ENCODE measurements at places on chromosomes 5 and 9.

DNA sequence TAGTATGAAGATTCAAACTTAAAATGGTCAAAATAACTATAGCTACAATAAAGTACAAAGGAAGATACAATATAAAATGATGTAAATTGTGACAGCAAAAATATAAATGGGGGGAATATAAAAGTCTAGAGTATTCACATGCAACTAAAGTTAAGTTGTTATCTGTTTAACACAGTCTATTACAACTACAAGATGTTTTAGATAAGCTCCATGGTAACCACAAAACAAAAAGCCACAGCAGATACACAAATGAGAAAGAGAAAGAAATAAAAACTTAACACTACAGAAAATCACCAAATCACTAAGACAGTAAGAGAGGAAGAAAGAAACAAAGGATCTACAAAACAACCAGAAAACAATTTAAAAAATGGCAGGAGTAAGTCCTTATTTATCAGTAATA lies 17.0 kb upstream of the SH3TC2 start:
- DNase-seq: no peak

- no peak for DNase-seq
Measured at GRCh38 chr9:81680506-81680905, 8.8 kb downstream of the TLE1 start.

DNA sequence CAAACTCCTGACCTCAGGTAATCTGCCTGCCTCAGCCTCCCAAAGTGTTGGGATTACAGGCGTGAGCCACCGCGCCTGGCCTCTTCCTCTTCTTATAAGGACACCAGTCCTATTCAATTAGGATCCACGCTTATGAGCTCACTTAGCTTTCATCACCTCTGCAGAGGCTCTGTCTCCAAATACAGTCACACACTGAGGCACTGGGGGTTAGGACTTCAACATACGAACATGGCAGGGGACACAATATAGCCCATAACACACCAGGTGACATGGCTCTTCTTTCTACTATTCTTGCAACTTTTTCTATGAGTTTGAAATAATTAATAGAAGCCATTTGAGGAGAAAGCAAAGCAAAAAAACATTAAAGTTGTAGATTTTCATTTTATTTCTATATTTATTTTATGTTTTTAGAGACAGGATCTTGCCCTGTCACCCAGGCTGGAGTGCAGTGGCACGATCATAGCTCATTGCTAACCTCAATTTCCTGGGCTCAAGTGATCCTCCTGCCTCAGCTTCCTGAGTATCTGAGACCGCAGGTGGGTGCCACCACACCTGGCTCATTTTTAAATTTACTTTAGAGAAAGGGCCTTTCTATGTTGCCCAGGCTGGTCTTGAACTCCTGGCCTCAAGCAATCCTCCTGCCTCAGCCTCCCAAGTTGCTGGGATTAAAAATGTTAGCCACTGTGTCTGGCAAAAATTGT lies 6.0 kb upstream of the PRRT1B start:
- DNase-seq: no peak

- DNase-seq: no peak
Measured at GRCh38 chr9:122816163-122816867, 12.1 kb downstream of the PDCL start.

DNA sequence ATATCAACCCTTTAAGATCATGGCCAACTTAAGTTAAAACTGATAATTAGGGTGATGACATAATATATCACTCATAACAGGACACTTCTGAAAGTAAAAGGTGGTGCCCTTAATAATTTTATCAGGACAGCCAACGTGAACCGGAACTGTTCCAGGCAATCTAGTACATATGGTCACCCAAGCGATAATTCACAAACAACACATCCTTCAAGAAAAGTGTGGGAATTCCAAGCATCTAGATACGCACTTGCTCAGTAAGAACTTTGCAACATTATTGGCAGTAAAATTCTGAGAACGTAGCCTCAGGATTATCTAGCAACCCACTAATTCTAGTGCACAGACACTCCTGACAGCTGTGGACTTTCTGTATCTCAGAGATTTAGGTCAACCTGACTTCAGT lies 85.7 kb downstream of the ALDH7A1 start:
- DNase-seq: no peak

DNA sequence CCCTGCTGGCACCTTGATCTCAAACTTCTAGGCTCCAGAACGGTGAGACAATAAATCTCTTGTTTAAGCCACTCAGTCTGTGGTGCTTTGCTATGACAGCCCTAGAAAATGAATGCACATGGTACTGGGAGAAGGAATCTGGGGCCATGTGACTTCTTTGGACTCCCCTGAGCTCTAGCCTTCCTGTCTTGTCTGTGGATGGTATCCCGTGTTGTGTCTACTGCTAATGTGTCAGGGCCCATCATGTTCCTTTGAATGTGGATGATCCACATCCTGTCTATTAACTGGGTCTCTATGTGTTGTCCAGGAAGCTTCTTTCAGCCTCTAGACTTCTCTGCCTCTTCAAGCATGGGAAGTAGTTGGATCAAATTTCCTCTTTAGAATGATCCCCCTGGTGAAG lies 25.1 kb downstream of the IL7R start:
- no peak for DNase-seq

DNA sequence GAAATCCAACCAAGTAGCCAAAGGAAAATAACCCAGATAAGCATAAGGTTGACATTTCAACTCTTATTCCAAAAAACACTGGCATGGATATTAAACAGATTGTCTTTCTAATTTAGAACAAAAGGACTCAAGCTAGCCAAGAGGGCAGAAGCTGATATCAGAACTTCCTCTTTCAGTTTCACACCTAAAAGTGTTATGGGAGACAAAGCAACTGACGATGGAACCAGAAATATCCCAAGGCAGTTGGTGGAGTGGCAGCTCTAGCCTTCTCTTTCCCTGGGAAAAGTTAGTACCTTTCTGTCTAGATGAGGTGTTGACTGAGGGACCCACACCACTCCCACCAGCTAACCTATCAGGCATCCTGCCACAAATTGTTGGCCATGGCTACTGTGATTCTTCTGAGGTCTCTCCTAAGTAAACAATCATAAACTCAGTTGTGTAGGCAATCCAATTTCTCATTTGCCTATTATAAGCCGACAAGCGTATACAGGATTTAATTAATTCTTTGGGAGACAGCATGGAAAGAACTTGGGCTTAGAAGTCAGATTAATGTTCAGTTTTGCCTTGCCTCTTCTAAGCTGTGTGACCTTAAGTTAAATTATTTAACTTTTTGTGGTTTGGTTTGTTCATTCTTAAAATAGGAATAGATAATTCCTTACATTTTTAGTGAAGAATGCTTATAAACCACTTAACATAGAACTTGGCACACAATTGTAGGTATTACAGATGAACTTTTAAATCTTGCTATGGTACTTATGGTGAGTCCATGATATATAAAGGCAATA lies 110.9 kb upstream of the ADAMTSL1 start:
- DNase-seq: no peak

DNA sequence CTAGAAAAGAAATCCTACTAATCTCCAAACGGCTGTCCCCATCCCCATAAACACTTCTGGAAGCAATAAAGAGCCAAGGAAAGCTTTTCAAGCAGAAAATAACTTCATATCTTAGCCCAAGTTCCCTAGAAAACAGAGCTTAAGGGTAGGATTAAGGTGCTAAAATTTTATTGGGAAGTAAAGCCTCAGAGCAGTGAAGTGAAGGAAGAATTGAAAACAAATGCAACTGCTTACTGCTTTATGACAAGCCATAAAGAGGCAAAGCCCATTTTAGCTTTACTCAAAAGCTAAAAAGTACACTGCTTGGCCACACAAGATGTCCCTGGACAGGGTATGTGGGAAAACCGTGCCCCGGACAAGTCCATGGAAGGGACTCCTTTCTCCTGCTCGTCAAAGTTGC lies 59.7 kb downstream of the APTX start:
- no peak for DNase-seq

DNA sequence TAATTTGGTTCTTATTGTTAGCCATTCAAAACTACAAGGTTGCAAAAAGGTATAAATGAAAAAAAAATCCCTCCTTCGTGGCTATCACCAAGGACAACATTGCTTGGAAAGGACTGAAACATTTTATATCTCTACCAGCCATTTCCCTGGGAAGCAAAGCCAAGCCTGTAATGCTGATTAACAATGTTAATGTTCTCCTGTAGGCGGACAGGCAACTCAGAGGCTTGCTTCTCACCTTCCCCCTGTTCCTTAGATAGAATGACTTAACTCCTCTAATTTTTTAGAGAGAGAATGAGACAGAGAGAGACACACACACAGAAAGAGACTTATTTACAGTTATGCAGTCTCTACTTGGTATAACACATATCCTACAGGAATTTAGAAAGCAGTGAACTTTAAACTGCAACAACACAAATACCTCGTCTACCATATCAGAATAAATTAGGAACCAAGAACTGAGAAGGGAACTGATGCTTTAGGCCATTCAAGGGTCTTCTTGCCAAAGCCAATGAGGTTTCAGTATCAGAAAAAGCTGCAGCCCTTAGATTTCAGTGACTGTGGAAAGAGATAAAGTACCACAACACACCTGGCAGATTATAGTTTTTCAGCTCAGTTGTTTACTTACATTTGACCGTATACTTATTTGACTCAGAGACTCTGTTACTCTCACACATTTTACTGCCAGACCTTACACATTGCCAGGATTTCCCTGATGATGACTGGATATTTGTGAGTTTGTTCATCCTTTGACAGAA lies 20.9 kb upstream of the MAN2A1 start:
- no peak for DNase-seq

DNA sequence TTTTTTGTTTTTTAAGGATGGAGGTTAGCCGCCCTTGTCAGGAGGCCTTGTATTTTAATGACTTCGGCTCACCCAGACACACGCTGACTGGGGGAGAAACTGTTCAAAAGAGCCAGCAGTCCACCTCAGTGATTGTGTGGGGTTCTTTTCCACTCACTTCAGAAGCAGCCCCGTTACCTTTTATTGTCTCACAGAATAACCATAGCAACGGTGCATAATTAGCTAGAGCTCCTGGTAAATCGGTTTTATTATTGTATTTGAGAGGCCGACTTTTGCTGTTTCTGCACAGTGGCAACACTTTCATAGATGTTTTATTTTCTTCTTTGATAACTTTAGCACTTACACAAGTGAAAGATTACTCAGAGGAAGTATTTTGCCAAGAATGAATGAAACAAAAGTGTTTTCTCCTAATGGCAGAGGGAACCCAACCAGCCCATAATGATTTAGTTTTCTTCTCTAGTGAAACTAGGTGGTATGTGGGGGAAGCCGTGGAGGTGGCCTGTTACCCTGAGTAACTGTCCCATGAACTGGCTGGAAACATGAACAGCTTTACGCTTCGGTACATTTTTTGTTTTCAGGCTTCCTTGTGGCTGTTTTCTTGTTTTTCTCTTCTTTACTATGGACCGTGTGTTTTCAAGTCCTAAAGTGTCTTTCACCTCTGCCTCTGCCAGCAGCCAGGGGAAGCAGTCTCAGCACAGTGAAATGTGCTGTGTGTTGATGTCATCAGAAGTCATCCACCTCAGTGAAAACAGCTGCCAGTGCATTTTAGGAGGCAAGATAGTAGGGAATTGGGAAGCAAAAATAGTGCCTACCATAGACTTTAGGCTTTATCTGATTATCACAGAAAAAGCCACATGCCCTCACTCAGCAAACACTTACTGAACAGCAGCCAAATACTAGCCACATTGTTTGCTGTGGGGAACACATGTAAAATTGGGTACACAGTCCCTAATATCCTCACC lies 414.7 kb downstream of the KDM4C start:
- no peak for DNase-seq

DNA sequence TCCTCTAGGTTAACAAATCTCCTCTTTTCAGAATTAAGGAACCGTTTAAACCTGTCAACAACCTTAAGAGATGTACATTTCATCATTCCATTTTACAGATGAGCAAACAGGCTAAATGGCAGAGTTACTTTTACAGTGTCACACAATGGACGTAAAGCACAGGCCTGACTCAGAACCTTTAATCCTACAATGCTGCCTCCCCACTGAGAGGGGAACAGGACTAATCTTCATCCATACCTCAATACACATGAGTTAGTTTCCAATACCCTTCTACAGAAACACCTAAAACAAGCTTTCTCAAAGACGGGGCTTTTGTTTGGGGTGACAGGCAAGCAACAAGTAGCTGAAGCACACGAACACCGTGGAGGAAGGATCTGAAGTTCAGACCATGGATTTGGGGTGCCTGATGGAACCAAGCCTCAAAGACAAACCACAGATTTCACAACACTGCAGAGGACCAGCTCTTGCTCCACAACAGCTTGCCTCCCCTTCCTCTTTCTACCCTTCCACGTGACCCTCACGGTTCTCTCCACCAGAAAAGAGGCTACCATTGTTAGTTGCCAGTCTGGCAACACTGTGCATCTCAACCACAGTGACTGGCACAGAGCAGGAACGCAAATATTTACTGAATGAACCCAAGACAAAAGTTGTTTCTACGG lies 1.8 kb downstream of the RNF130 start:
- no peak for DNase-seq

GRCh38 chr9:106707738-106708474 lies 155.1 kb upstream of the ZNF462 start:
- DNase-seq: no peak

DNA sequence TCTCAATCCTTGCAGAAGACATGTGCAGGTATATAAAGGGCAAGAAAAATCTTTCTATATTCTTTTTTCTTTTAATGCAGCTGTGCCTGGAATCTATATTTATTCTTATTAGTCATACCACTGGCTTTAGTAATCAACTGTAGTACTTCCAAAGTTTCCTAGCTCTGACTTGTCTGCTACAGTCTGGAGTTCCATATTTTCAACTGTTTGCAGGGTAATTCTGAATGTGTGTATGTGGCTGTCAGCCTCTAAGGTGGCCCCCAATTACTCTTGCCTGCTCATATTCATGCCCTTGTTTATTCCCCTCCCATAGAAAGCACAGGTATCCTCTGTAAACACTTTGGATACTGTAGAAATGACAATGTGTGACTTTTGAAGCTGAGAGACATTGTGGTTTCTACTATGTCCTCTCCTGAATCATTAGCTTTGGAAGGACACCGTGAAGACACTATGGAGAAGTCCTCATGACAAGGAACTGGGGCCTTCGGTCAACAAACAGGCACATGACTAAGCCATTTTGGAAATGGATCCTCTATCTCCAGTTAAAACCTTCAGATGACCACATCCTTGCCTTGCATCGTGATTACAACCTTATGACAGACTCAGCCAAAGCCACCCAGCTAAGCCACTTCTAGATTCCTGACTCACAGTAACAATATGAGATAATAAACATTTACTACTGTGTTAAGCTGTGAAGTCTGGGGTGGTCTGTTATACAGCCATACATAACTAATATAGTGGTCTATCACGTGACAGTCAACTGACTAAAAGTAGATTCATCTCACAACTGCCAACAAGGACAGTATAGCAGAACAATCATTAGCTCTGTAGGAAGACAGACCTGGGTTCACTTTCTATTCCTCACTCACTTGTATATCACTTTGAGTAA lies 49.5 kb upstream of the SUSD1 start:
- no peak for DNase-seq
